ENCODE measurements at places on chromosomes 13 and 19. TPM values are rescaled to one million over a fixed set of nuclear protein-coding genes. Genes with fewer than 3 reads are reported as not detected.

Gene KDELR1
- total RNA-seq: 67.5 TPM

Gene NOTCH3
- 251 TPM for total RNA-seq

Gene ZNF8
- total RNA-seq: 8.0 TPM

Gene CACTIN
- 23.2 TPM for total RNA-seq

Gene WDR88
- total RNA-seq: not detected

Gene ZNF486
- total RNA-seq: 6.6 TPM

Gene PNMA8B
- total RNA-seq: under 0.01 TPM

Gene PCP2
- not detected for total RNA-seq

Gene CYP2A7
- total RNA-seq: not detected

Gene FCAR
- not detected for total RNA-seq

Gene ACER1
- total RNA-seq: not detected

Gene ANGPTL8
- total RNA-seq: not detected

Gene ZNF274
- total RNA-seq: 43.9 TPM

Gene HOMER3
- total RNA-seq: 48.5 TPM

Gene RAVER1
- 20.2 TPM for total RNA-seq

Gene C5AR2
- total RNA-seq: under 0.01 TPM

Gene C13orf46
- total RNA-seq: 0.43 TPM

Gene SOX21
- under 0.01 TPM for total RNA-seq

Gene ATP1A3
- total RNA-seq: under 0.01 TPM

Gene TPTE2
- total RNA-seq: not detected

Gene GPR183
- not detected for total RNA-seq

Gene S1PR2
- total RNA-seq: 3.7 TPM

Gene IL17D
- 0.34 TPM for total RNA-seq

Gene GIPR
- total RNA-seq: 1.0 TPM

Gene ZNF221
- 7.2 TPM for total RNA-seq

Gene ZNF302
- 15.9 TPM for total RNA-seq

Measured in nasal cavity respiratory epithelium epithelial cell of viscerocranial mucosa (primary cell).